Renal cortex interstitium (tissue), 15 donors: ENCODE measurements at places on chromosomes 6 and 20. TPM values are rescaled to one million over a fixed set of nuclear protein-coding genes. Genes with fewer than 3 reads are reported as not detected.

DNA sequence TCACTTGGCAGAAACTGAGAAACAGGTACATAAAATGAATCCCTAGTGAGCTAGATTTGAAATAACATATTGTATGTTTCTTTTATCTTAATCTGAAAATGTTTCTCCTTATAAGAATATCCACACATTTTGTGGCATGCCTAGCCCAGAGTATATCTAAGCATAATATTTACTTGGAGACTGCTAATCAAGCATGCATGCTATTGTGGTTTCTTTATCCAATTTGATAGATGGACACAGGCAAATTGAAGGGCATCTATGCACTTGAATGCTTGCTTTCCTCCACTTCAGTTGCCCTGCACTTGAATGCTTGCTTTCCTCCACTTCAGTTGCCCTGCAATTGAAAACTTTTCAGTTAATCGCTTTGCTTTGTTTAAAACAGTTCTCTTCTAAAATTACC lies 729.8 kb downstream of the TBC1D32 start:
- DNase-seq: no peak

- no peak for DNase-seq
These were observed 115.4 kb upstream of the DST start for GRCh38 chr6:56758120-56758519.

DNA sequence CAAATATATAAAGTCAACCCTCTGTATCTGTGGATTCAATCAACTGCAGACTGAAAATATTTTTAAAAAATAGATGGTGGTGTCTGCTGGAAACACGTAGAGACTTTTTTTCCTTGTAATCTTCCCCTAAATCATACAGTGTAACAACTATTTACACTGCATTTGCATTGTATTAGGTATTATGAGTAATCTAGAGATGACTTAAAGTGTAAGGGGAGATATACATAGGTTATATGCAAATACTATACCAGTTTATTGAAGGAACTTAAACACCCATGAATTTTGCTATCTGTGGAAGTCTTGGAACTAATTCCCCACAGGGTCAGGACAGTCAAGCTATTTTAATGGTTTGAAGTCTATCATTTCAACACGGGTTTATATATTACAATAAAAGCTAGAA lies 10.2 kb downstream of the HDAC2 start:
- no peak for DNase-seq

- no peak for DNase-seq
These were observed 88.1 kb downstream of the SYNJ2 start for GRCh38 chr6:158069800-158070195.

Gene DDX39B
- 586 TPM for polyA plus RNA-seq

Gene WFDC10B
- polyA plus RNA-seq: not detected
